ENCODE measurements at places on chromosomes 5 and 9. TPM values are rescaled to one million over a fixed set of nuclear protein-coding genes. Genes with fewer than 3 reads are reported as not detected.

LIFR gene
- 6.7 TPM for total RNA-seq

PSAT1 gene
- 174 TPM for total RNA-seq

MGAT4B gene
- total RNA-seq, result 225 TPM

LHX3 gene
- total RNA-seq, result 0.08 TPM

PTGDS gene
- total RNA-seq, result 1.4 TPM

PTGER4 gene
- 7.5 TPM for total RNA-seq

BTNL8 gene
- not detected for total RNA-seq

CAVIN4 gene
- total RNA-seq, result 0.32 TPM

PPP1R26 gene
- 17.3 TPM for total RNA-seq

ANKRD34B gene
- total RNA-seq, result 0.03 TPM

SLC6A19 gene
- total RNA-seq, result 0.62 TPM

QRFP gene
- total RNA-seq, result not detected

RNF208 gene
- 1.8 TPM for total RNA-seq

KCNV2 gene
- not detected for total RNA-seq

ACSL6 gene
- 0.10 TPM for total RNA-seq

PIP5K1B gene
- total RNA-seq, result not detected

PCDHA9 gene
- not detected for total RNA-seq

WDR38 gene
- 0.14 TPM for total RNA-seq

RFESD gene
- total RNA-seq, result 1.3 TPM

PCSK1 gene
- 0.29 TPM for total RNA-seq

IL3 gene
- not detected for total RNA-seq

PCA3 gene
- not detected for total RNA-seq

TTC39B gene
- total RNA-seq, result 1.2 TPM

CSNK1G3 gene
- total RNA-seq, result 20.8 TPM
